ENCODE measurements at places on chromosomes 1 and 21. TPM values are rescaled to one million over a fixed set of nuclear protein-coding genes. Genes with fewer than 3 reads are reported as not detected.

- no peak for DNase-seq
Measured at GRCh38 chr21:38486221-38486620, 12.1 kb downstream of the ERG start.

DNA sequence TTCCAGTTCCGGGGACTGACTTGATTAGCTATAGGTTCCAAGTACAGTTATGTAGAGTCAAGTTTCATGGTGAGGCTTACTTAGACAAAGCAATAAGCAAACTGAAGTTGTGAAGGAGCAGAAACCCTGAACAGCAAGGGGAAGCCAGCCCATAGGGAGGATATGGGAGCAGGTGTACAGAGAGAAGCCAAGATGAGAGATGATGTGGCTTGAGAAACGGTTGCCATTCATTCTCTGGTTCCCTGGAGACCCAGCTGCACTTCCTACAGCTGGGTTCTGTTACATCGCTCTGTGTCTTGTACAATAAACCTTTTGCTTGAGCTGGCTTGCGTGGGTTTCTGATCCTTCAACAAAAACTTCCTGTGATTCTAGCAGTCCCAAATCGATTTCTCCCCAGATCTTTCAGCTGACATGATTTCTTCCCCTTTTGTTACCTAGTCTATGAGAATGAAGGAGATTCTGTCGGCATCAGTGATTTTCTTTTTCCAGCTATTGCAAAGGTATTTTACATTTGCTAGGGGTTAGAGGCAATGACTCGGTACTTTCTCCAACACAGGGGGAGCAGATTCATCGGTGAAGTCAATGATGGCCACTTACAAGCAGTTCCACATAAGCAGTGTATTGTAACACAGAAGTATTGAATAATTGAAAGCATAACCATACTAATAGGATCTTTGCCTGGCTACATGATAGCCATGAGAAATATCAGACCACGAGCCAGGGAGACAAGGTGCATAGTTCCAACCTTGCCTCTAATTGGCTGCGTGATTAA is 67.3 kb downstream of the URB2 start:
- DNase-seq, result no peak

The TNFSF18 gene
- not detected for total RNA-seq

GRCh38 chr21:32881458-32881857 is 109.9 kb upstream of the PAXBP1 start:
- DNase-seq, result no peak

DNA sequence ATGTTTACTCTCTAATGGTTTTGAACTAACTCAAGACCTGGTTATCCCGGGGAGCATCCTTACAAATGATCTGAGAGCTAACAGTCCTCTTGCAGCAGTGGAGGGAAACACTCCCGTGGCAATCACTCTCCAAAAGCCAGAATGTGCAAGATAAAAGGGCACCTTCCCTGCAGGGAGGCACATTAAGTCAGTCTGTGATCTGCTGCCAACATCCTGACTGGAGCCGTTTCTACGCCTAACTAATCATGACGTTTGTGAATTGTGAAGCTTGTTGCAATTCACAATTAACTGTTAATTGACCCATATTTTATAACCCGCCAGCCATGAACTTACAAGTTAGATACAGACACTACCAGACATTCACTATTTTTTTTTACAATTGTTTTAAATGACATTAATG is 52.1 kb upstream of the LGALS8 start:
- no peak for DNase-seq

The LAPTM5 gene
- 563 TPM for total RNA-seq

The TRIM58 gene
- total RNA-seq, result 1.2 TPM

DNA sequence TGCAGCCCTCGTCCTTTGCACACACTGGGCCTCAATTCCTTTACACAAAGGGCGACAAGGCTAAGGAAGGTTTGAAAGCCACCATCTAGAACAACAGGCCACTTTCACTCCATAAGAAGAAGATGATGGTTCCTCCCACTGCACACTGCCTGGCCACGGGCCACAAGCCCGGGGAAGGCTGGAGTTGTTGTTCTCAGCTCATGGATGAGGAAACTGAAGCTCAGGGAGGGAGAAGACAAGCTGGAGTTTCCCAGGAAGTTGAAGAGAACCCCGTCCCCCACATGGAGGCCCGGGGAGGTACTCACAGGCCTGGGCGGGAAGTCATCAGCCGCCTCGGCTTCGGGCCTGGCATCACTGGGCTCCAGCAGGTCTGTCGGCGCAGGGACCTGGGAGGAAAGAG is 24.6 kb upstream of the DDOST start:
- DNase-seq, result no peak

The IQCC gene
- 4.1 TPM for total RNA-seq

- no peak for DNase-seq
Measured at GRCh38 chr1:164504749-164505148, 54.2 kb upstream of the PBX1 start.

DNA sequence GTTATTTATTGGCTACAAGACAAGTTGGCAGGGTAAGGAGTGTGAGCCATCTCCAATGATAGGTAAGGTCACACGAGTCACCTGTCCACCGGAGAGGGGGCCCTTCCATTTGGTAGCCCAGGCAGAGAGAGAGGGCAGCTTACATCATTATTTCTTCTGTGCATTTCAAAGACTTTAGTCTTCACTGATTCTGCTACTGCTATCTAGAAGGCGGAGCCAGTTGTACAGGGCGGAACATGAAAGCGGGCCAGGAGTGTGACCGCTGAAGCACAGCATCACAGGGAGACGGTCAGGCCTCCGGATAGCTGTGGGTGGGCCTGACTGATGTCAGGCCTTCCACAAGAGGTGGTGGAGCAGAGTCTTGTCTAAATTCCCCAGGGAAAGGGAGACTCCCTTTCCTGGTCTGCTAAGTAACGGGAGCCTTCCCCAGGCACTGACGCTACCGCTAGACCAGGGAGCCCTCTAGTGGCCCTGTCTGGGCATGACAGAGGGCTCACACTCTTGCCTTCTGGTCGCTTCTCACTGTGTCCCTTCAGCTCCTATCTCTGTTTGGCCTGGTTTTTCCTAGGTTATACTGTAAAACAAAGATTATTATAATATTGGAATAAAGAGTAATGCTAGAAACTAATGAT is 36.7 kb downstream of the ZNF695 start:
- no peak for DNase-seq

The IFNLR1 gene
- 0.65 TPM for total RNA-seq

- no peak for DNase-seq
Measured at GRCh38 chr21:38295997-38296764, 39.4 kb downstream of the KCNJ15 start.

GRCh38 chr1:206826394-206826793 is 39.0 kb upstream of the IL20 start:
- DNase-seq, result no peak

DNA sequence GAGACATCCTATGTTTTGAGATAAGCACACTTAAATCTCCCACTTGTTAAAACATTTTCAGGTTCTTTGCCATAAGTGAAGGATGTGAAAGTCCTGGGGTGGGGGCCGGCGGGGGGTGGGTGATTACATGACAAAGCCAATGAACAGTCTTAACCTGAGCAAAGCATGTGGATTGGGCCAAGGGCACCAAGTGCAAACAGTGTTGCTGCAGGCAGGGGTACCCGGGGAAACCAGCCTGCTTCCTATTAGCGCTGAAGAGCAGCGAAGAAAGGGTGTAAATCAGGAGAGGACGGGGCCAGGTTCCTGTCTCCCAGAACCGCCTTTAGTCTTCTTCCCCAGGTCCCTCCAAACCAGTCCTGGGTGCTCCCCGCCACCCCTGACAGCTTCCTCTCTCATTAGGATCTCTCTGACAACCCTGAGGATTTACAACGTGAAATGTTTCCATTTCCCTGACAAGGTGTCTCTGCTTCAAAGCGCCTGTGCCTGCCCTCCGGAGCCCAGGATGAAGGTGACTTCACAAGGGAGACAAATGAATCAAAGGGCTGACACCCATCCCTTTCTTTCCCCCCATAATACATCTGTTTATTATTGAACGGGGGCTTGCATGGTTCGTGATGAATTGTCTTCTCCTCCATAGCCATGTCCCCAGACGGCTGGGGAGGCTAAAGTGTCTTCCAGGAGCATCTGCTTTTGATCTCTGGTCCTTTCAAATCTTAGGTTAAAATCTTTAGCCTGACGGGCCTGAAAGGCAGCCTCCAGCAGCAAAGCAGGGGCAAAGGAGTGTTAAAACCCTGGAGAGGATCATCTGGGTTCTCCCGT is 109.5 kb downstream of the TRABD2B start:
- DNase-seq, result no peak

DNA sequence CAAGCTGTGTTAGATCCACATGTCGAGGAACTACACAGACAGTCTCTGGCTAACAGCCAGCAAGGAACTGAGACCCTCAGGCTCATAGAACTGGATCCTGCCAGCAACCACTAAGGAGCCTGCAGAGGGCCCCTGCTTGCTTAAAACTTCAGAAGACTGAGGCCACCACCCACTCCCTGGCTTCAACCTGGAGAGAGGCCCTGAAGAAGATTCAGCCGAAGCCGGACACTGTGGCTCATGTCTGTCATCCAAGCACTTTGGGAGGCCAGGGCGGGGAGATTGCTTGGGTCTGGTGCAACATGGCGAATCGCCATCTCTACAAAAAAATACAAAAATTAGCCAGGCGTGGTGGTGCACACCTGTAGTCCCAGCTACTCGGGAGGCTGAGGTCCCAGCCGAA is 92.6 kb upstream of the TMPRSS2 start:
- no peak for DNase-seq

DNA sequence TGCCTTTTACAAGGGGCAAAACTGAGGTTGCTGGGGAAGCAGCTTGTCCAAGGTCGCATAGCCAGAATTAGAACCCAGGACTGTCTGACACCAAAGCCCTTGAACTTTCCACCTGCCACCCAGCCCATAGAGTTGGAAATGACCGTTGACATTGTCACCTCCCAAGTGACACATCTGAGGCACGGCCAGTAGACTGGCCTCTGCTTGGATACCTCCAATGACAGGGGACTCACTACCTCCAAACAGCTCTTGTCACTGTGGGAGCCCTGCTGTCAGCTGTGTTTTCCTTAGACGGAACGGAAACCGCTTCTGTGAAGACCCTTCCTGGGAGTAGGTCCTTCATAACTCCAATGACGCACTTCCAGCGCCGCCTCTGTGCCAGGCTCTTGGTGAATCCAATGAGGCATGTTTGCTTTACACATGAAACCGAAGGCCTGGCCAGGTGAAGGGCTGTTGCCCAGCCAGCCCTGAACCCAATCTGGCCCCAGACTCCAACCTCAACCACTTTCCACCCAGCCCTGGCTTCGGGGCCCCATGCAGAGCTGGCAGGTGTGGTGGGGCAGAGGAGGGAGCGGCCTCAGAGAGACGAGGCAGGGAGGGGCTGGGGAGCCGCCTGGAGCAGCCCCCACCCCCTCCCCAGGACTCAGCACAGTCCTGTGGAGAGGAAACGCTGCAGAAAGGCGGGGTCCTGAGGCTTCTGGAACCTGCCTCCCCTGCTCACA is 109.2 kb upstream of the IFFO2 start:
- no peak for DNase-seq

The SLC35F3 gene
- total RNA-seq, result not detected

The PHTF1 gene
- total RNA-seq, result 17.9 TPM

Measured in T-helper 17 cell (primary cell).